ENCODE measurements at places on chromosomes 6 and 20.
A peak's percentile ranks its signal among the peaks of the same experiment; 100 is the strongest.

DNA sequence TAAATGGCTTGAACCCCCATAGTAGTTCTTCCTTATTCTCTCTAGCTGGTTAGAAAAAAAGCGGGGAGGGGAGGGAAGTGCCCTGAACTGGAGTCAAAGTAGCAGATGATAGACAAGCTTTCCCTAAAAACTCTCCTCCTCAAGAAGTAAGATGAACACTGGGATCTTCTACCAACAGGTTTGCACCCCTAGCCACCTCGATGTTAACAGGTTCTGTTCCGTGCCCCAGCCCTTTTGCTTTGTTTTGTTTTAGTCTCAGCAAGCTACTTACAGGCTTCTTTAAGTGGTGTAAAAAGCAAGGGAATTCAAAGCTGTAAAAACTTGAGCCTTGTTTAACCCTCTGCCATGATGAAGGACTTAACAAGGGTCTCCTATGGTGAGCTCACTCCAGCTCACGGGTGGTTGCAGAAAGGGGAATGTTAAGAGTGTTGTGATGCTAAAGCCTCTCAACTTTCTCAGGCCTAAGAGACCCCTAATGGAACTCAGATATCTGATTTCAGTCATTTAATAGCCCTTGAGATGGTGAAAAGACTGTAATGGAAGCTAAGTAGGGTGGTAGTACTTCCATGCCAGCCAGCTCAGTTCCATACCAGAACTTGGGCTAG is 106.0 kb downstream of the FOXO3 start:
- DNase-seq: no peak

GRCh38 chr20:60062431-60063047 is 104.3 kb downstream of the CDH26 start:
- DNase-seq: no peak

GRCh38 chr6:149423964-149424440 is 23.9 kb downstream of the SUMO4 start:
- DNase-seq: no peak

DNA sequence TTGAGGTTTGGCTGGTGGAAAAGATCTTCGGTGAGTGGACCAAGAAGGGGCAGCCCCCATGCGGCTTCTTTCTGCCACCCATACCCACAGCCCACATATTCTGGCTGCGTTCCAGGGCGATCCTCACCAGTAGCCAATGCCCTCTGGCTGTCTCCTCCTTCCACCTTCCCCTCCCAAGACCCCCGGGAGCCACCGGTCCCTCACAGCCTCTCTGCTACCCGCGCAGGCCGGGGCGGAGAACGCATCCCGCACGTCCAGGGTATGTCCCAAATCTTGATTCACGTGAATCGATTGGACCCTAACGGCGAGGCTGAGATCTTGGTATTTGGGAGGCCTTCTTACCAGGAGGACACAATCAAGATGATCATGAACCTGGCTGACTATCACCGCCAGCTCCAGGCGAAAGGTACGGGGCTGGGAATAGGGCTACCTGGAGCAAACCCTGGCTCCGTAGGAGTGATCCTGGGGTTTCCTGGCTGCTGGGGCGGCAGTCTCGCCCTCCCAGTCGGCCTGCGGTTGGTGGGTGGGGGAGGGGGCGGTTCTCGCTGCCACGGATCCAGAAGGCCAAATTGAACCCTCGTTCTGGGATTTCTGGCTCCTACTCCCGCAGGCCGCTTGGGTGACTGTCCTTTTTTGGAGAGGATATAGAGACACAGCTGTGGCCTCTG is 545 bp downstream of the KHDC3L start:
- DNase-seq: no peak

DNA sequence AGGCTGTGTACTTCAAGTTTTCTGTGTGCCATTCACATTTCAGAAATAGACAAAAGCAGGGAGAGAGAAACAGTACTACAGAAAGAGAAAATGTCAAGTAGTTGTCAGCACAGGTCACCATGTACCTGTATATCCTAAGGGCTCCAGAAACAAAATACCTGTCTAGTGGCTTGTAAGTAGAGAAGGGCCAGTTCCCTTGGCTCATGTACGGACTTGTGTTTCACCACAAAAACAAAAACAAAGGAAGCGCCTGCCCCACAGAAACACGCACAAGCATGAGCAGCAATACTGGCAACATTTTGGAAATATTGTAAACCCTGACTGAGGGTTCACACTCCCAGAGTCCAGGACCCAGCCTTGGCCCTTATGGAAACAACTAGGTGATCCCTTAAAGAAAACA is 44.3 kb downstream of the CNKSR3 start:
- DNase-seq: no peak

DNA sequence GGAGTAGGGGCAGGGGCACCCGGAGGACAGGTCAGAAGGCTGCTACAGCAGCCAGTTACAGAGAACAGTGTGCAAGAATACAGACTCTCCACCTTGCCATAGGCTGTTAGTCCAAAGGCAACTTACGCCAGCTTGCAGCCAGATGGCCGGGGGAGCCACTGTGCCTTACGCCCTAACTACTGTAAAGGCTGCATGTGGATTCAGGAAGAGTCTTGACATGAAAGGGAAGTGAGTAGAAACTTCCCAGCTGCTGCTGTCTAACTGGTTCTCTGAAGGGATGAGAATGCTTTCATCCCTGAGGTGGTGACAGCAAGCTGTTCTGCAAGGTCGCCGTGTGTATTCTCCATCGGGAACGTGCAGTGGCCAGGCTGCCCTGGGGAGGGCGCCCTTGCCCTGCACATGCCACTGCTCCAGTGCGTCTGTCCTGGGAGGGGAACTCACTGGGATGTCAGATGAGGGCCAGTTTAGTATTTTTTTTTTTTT is 46.1 kb downstream of the LYRM4 start:
- peak; percentile 93 for DNase-seq

DNA sequence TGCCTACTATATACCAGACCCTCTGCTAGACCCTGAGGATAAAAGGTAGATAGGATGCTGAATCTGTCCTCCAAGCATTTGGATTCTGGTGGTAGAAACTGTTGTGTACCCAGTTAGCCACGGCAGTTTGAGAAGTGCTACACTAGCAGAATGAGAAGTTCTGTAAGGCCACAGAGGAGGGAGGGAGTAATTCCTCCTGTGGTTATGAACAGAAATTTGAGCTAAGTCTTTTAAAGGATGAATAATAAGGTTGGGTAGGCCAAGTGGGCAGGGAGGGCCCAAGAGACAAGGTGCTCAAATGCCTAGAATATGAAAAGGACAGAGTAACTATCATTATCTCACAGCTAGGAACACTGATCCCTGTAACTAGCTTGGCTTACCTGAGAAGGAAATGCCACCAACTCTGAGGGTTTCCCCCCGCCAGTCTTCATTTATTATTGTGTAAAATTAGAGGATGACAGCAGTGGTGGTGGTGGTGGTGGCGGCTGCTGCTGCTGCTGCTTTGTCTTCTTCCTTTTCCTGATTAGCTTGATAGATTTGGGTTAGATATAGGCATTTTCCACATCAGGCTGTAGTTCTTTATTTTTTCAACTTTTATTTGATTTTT is 243.3 kb downstream of the PRL start:
- DNase-seq: no peak

DNA sequence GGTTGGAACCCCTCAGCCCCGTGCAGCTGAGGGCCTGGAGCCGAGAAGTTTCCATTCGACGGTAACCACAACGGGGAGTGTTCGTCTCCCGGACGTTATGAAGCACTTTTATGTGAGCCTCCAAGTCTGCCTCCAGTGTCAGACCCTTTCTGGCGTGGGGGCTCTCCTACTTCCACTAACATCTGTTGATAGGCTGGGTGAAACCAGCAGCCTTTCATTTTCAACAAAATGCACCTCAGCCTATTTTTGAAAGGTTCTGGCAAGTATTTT is 257.4 kb downstream of the THBS2 start:
- no peak for DNase-seq

DNA sequence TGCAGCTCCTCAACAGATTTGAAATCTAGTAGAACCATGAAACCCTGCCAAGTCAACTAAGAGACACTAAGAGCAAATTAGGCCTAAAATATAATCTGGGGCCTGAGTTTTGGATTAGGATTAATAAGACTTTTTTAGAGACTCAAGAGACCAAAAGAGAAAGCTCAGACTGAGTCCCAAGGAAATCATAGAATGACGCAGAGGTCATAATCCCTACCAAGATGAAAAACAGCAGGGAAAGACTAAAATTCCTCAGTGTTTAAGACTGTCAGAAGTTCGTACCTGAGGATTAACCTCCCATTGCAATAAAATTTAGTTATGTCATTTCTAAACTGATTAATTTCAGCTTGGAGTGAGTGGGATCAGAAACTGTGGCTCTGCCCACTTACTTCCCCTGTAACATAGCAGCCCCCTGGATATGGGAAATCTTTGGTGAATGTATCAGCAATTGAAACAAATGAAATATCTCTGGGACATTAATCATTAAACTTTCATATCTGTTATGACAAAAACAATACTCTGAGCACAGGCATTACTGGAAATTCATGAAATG is 200.3 kb downstream of the EDN1 start:
- no peak for DNase-seq

DNA sequence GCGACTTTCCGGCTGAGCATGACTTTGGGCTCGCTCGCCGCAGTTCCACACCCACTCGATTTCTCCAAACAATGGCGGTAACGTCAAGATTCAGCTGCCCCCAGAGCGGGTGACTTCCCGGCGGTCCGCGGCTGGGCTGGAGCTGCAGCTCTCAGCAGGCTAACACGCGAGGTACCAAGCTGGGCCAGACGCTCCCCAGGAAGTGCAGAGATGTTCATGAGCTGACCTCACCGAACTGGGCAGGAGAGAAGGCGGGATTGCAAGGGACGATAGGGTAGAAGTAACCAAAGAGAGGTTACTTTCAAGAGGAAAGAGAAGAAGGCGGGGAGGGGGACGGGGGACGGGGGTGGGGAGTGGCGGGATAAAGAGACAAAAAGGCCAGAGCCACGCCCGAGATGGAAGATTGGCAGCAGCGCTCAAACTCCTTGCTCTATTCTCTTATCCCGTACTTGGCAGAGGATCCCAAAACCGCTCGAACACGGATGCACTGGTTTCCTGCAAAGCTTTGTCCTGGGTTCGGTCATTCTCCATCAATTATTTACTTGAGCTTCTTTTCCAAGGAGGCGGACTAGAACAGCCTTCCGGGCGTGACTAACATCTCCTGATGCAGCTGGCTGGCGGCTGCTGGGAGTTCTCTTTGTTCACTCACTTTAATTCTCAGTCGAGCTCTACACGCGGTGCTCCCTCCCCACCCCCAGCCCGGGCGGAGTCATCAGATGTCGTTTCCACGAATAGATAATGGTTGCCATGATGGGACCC is at the start of gene MTCL3:
TSS of gene MTCL3 (minus strand) at position 626 of the 759 bp plus-strand sequence.
- DNase-seq: peak; percentile 72

DNA sequence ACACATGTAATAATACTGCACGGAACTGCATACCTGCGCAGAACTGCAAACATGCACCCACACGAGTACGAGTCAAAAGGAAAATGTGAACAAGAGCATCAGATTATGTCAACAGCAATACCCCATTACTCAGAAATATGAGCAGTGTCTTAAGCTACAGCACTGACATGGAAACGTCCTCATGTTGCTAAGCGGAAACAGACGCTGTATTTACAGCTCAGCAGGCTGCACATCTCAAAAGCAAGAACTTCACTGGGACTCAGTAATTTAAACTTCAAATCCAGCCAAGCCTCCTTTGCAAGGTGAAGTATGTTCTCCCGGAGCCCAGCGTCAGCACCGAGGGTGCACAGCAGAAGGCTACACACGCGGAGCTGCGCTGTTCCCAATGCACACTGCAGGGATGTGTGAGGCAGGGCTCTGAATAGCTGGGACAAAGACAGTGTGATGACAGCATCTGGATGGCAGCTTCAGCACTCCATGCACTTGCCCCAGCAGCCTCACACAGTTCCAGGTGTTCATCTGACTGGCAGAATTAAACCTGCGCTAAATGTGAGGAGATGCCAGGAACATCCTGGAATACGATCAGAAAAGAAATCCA is 202.8 kb downstream of the WDR27 start:
- peak; percentile 42 for DNase-seq

GRCh38 chr6:25995507-25995906 is 32.9 kb downstream of the TRIM38 start:
- peak; percentile 34 for DNase-seq

DNA sequence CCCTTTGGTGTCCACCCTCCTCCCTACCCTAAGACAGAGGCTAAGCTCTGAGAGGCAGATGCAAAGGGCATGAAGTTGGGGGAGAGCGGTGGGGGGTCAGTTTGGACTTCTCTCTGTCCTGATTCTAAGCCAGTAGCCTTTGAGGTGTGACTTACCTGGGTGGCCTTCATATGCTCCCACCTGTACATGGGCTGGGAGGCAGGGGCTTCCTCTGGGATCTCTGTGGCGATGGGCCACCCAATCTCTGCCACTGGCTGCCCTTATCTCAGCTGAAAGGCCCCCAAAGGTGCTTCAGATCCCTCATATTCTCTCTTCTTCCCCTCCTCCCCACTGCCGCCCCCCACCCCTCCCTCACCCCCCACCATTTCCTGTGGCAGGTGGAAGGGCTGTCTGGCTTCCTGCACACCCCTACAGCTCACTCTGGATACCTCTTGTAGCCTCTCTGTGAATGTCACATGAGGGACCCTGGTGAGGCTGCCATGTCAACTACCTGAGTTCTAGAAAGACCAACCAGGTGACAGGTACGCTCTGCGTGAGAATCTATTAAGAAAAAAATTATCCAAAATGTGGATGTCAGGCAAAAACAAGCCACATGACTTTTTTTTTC is 34.0 kb downstream of the PNLDC1 start:
- no peak for DNase-seq

GRCh38 chr6:110495949-110496348 is 19.5 kb upstream of the SLC22A16 start:
- DNase-seq: no peak

DNA sequence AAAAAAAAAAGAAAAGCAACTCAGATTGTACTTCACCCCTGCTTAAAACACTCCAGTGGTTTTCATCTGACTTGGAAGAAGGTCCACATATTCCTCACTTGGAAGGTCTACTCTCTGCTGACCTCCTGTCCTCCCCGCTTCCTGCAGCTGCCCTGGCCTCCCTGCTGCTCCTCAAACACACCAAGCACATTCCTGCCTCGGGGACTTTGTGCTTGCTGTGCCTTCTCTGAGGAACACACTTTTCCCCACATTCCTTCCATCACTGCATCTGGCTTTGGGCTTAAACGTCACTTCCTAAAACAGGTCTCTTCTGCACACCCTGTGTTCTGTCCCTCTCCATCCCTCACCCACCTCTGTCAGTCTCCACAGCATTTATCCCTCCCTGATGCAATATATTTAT is 4.9 kb upstream of the PDYN start:
- DNase-seq: no peak

DNA sequence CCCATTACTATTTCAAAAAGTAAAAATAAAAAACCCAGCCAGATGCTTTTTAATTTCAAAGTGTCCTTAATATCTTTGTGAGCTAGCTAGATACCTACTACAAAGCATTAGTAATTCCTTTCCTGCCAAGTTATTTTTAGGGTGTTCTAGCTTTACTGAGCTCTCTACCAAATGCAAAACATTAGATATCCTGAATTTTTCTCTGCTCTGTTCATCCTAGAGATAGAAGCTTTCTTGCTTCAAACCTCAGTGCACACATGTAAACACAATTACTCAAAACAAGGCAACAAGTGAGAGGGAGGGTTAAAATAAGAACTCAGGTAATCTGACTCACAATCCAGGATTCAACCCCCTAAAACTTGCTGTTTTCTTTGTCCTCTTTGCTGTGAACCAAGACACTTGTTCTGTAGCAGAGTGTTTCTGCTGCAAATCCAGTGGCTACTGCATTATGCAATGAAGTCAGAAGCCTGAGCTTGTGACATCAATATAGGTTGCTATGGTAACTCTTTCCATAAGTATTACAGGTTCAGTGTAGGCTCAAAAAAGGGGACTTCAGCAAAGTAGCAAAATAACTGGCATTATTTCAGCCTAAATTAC is 72.6 kb upstream of the STXBP5 start:
- peak; percentile 85 for DNase-seq

- DNase-seq: peak; percentile 90
These were observed 16.6 kb upstream of the FBXO9 start for GRCh38 chr6:53048431-53049195.

GRCh38 chr20:19022118-19022575 is 190.3 kb upstream of the SLC24A3 start:
- DNase-seq: no peak

All from choroid plexus epithelial cell (primary cell).